ENCODE measurements at places on chromosomes 1 and 21.

DNA sequence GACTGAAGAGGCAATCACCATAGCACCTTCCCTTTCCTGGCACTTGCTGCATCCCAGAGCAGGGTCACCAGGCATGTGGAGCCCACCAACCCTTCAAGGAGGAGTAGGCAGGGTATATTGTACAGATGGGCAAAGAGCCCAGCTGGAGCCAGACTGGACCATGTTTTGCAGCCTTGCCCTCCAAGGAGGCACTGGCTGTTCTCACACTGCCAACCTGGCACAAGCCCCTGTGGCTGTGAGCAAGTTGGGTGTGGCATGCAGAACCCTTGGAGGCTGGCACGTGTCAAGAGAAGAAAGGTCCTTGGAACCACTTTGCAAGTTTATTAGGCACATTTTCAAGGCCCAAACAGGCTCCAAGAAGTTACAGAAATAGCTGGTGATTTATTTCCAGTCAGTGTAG is 146.4 kb downstream of the FOXD2 start:
- no peak for DNase-seq

- DNase-seq, result no peak
These were observed 25.1 kb downstream of the AK4 start for GRCh38 chr1:65172936-65173690.

- no peak for DNase-seq
These were observed 29.1 kb downstream of the SLC26A9 start for GRCh38 chr1:205914155-205914507.

DNA sequence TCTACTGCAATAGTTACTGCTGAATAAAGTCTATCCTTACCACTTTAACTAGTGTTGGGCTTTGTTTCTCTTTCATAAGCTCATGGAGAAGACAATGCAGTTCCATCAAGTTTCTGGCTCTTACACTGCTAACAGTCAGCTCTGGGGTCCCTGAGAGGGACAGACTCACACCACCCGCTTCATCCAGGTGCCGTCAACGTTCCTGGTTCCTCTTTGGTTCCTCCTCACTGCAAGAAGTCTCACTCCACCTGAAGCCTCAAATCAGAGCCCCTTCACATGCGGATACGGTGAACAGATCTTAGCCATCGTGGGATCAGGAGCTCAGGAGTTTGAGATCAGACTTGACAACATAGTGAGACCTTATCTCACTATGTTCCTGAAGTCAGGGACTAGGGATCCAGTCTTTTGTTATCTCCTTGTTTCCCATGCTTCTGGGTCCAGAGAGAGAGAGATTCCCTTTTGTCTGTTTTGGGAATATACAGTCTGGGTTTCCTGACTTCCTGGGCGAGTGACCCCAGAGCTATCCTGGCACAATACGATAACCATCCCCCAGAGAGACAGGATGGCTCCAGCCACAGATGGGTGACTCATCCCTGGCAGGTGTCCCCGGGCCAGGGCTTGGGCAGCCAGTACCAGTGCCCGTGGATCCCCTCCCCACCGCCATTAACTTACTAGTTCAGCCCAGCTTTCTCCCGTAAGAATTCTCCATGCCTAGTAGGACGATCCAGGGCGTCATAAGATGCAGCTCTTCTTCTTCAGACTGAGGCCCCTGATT is 14.3 kb upstream of the PCP4 start:
- DNase-seq, result no peak

GRCh38 chr1:237671935-237672334 is 218.8 kb downstream of the ZP4 start:
- no peak for DNase-seq

- peak; percentile 57 for DNase-seq
These were observed 100.9 kb upstream of the RUNX3 start for GRCh38 chr1:25030674-25031589.

GRCh38 chr21:45192332-45192731 is 95.4 kb downstream of the POFUT2 start:
- DNase-seq, result no peak

GRCh38 chr1:156684227-156684782 is 7.1 kb upstream of the NES start:
- no peak for DNase-seq

DNA sequence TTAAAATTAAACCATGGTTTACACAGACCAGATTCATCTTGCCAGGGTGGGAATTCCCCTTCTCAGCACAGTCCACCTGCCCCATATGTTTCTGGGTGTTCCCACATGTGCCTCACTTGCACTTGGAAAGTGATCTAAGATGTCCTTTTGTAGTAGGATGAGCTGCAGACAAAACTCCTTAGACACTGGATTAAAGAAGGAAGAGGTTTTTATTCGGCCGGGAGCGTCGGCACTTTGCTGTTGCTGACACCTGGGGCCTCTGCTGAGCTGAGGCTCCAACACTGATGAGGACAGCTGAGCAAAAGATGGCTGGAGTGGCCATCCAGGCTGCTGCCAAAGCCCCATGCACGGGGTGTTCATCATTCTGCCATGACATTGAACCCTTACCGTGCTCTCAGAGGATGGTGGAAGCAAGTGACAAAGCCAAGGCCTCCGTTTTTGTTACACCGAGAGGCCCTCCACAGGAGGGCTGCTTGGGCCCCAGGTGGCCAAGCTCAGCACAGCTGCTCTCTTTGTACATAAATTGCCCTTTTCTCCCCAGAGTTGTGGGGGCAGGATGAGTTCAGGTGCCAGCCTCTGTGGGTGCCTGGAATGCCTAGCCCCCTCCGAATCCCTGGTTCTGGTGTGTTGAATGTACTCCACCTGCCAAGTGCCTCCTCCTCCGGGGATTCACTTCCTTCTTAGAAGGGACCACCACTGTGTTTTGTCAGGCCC is 7.3 kb upstream of the ACOT11 start:
- DNase-seq, result no peak

- DNase-seq, result no peak
These were observed 46.0 kb downstream of the DIP2A start for GRCh38 chr21:46504666-46505065.

DNA sequence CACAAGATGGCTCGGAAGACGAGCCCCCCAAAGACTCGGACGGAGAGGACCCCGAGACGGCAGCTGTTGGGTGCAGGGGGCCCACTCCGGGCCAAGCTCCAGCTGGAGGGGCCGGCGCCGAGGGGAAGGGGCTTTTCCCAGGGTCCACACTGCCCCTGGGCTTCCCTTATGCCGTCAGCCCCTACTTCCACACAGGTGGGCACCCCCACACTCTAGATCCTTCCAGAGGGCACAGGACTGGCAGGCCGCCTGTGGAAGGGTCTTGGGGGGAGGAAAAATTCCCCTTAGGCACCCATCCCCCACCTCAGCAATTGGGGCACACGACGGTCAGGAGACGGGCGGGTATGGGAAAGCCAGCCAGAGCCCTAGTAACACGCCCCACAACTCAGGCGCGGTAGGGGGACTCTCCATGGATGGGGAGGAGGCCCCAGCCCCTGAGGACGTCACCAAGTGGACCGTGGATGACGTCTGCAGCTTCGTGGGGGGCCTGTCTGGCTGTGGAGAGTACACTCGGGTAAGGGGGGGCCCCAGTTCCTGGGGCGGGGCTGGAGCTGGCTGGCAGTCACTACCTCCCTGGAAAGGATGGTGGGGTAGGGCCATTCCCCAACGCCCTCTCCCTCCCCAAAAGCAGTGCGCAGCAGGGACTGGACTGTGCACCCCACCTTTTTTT is 16.1 kb downstream of the NOC2L start:
- no peak for DNase-seq

GRCh38 chr1:30894508-30894973 is 14.0 kb downstream of the SDC3 start:
- no peak for DNase-seq

DNA sequence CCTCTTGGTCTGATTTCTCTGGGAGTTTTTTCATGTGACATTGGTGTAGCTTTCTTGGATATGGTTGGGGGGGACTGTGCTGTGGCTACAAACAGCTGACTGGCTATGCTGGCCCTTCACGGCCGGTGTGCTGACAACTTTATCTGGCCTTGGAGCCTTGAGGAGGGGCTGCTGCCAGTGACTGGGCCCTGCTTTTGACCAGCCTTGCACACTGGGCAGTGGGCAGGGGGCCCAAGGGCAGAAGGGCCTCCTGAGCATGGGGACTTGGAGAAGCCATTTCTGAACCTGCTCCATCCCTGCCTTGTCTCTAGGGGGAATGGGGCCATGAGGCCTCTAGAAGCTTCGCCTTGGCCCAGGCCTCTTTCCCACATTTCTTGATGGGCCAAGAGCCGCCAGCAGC is 139.6 kb downstream of the CAMTA1 start:
- DNase-seq, result no peak

GRCh38 chr1:77168358-77168757 is 50.9 kb downstream of the PIGK start:
- DNase-seq, result no peak

Data from stimulated activated CD4-positive, alpha-beta T cell treated with anti-CD3 and anti-CD28 coated beads, TNF-alpha, amount 100 ng/mL, for 4 hours (primary cell).